ENCODE measurements at places on chromosomes 6 and 20.

DNA sequence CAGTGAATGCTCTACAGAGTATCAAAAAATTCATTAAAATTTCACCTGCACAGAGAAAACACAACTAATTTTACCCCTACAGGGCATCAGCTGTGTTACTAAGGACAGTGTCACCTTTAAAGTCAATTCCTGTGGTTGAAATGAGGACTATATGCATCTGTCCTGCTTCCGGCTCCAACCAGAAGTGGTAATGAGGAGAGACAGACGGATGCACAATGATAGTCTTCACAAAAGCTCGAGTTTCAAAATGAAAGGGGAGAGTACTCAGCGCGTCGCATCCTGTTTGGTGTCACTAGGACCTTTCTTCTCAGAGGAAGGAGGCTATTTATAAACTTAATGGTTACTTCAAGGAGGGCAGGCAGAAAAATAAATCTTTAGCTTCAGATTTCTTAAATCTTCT, 86.5 kb downstream of the LYRM4 start:
- DNase-seq: no peak

- DNase-seq: no peak
These were observed 495.4 kb downstream of the CDH26 start for GRCh38 chr20:60453388-60454246.

DNA sequence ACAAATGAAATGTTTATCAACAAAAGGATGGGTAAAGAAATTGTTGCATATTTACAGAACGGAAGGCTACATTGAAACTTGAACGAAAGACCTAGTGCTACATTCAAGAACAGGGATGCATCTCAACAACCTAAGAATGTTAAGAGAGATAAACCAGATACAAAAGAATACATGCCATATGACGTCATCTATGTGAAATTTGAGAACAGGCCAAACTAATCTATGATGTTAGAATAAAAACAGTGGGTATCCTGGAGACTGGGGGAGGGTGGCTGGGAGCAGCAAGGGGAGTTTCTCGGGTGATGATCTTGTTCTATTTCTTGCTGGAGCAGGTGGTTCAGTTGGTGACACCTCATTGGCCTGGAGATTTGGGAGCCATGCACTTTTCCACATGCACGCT, 81.5 kb downstream of the SULF2 start:
- DNase-seq: no peak

- DNase-seq: no peak
These were observed 8.4 kb downstream of the IRF4 start for GRCh38 chr6:399785-400534.

GRCh38 chr6:104940893-104941728, 15.8 kb upstream of the LIN28B start:
- no peak for DNase-seq

DNA sequence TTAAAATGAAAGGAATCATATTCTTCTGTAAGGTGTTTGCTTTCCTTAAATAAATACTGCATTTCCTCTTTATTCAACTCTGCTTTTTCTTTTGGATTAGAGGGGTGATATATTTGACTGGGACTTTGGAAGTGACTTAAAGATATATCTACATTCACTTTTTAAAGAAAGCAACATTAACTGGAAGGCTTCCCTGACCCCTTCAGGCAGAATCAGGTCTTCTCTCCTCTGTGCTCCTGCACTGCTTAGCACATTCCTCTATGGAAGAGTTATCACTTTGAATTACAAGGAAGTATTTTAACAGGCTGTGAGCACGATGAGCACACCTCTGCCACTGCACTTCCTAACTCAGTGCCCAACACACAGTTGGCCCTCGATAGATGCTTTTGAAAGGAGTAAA, 59.2 kb upstream of the POU3F2 start:
- DNase-seq: no peak

DNA sequence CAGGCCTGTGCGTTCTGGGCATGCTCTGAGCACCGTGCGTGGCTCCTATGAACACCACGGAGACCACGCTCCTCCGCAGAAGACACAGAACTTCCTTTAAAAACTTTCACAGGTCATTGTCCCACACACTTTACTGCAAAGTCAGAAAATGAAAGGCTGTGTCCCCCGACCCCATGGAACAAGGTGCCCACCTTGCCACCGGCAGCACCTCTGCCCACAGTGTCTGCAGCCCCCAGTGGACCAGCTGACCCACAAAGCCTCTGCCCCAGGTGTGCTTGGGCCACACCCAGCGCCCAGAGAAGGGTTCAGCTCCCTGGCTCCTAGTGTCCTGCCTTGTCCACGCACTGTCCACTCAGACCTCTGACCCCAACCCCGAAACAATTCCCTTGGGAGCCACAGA, 8.7 kb downstream of the TAF4 start:
- no peak for DNase-seq

GRCh38 chr6:148898376-148899014, 151.7 kb downstream of the UST start:
- DNase-seq: no peak

- DNase-seq: no peak
These were observed 579.6 kb downstream of the PTPRT start for GRCh38 chr20:42610070-42610469.

DNA sequence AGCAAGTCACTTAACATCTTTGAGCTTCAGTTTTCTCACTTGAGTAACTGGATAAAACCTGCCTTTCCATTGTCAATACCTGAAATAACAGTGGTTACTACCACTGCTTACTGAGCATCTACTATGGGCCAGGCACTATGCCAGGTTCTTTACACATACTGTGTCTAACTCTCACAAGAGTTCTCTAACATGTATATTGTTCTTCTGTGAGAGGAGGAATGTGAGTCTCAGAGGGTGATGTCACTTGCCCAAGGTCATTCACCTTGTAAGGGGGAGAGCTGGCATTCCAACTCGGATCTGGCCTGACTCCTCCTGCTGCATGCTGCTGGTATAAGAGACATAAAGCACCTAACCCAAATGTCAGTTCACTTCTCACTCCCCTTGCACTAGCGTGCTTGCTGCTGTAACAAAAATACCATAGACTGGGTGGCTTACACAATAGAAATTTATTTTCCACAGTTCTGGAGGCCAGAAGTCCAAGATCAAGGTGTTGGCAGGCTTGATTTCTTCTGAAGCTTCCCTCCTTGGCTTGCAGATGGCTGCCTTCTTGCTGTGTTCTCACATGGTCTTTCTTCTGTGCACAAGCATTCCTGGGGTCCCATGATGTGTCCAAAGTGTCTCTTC, 21.9 kb upstream of the SGK2 start:
- no peak for DNase-seq

DNA sequence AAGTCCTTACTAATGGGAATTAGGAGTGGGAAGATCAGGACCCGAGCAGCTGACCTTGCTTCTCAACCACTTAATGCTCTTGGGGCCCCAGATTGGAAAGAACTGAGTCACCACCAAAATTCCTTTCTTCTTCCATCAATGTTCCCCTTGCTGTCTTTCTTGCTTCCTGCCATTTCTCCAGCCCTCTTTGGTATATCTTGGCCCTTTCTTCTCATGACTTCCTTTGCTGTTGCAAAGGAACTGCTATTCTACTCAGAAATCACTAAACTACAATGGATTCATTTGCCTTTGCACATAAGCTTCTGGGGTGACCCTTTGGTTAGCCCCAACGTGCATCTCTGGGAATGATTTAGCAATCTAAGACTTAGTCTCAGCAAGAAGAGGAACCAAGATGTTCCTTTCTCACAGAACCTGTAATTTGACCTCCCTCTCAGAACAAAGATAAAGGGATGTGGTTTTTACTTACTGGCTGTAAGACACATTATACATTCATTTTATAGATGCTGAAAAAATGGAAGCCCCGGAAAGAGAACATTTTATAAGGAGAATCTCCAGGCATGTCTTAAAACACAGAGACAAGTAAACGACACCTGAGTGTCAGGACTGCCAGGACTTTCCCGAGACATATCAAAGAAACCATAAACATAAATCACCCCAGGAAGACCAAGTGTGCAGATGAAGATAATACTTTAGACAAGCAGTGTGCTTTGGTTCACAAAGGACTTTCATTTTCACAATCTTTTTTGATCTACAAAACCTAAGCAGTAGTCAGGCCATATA, 99.0 kb upstream of the TNFAIP3 start:
- no peak for DNase-seq

GRCh38 chr20:36306553-36307411, 643 bp downstream of the DLGAP4 start:
- no peak for DNase-seq

DNA sequence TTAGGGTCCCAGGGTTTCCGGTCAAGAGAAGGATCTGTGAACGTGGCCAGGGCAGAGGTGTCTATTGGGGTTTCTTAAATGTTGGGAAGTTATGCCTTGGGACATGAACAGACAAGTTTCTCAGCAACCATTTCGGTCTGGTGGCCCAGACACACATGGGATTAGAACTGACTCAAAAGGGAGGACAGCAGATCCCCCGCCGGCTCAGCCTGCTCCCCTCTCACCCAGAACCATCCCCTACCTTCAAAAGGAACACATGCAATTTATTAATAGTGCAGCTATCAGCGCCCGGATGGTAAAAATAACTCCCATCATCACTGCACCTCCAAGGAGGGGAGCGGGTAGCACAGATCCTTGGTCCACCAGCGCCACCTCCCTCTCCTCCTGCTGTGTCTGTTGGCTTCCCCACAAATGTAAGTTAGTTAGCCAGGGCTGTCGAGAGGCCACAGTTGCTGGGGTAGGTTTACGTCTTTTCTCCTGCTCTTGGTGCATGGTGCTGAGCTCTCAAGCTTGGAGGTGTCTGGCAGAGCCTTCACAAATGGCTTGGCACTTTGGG, 77.1 kb downstream of the TRAM2 start:
- DNase-seq: no peak

DNA sequence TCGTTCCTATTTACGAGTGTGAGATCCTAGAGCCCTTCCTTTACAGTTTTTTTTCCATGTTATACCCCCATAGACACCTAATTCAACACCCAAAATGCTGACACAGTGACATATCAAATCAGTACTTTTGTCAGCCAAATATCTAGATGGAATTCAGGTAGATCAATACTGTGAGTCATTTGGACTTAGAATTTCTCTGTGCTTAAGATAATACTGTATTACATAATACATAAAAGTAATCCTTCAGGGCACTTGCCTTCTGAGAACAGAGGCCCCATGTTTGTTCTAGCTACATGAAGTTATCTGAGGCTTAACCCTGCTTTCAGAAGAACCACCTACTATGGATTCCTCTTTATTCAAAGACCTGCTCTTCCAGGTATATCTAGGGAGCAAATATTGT, 623.1 kb downstream of the PHF3 start:
- DNase-seq: no peak

GRCh38 chr6:35605600-35605999, 83.1 kb downstream of the FKBP5 start:
- DNase-seq: no peak

- no peak for DNase-seq
These were observed 116.5 kb downstream of the CLIC5 start for GRCh38 chr6:45898941-45899682.

- DNase-seq: no peak
These were observed 30.9 kb upstream of the PTPRT start for GRCh38 chr20:43220612-43221011.

GRCh38 chr6:89468998-89469397, 36.0 kb downstream of the ANKRD6 start:
- no peak for DNase-seq

DNA sequence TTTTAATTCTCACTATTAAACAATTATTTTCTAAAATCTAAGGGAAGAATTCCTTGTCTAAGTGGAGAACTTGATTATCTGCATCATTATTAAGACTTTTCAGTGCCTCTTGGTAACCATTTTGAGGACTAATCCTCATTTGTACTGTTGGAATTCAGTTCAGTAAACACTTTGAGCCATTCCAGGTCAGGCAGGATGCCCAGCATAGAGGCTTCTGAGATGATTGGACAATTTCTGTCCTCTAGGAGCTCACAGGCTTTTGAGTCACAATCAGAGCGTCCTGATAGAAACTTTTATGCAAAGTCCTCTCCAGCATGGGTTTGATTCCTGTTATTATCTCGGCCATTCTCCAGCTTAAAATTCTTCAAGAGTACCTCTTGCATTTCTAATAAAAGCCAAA, 1304.6 kb downstream of the EPHA7 start:
- no peak for DNase-seq

GRCh38 chr6:112227411-112227810, 27.0 kb downstream of the LAMA4 start:
- DNase-seq: no peak

- DNase-seq: no peak
These were observed 313.1 kb upstream of the SUPT3H start for GRCh38 chr6:45690846-45691245.

GRCh38 chr6:29625337-29625930, 7.5 kb downstream of the GABBR1 start:
- no peak for DNase-seq

DNA sequence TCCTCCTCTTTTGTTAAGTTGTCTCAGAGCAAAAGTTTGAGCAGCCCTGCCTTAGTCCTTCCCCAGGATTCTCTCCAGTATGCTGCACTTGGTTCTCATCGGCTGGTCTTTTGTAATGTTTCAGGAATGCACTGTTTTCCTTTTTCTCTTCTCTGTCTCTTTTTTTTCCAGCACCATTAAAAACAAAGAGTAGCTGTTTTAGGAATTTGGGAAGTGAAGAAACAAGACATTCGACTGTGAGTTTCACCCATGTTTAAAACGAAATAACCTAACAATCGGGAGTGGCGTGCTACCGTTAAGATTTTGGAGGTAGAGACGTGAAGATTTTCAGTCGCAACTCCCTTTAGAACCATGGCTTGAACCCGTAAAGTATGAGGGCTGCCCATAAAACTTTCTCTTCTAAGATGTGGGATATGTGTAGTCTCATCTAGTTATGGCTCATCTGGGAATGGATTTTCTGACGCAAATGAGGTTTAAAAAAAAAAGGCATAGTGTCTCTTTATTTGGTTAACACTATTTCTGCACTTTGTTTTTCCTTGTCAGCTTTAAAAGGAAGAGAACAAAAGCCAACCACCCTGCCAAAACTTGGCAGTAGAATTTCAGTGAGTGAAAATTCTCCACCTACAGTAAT, 35.9 kb upstream of the RAB23 start:
- no peak for DNase-seq

Data from hypothalamus (tissue), 51 donors.